ENCODE measurements at places on chromosomes 7 and 10.

GRCh38 chr10:122326385-122326784 lies 48.1 kb upstream of the PLEKHA1 start:
- DNase-seq = no peak

DNA sequence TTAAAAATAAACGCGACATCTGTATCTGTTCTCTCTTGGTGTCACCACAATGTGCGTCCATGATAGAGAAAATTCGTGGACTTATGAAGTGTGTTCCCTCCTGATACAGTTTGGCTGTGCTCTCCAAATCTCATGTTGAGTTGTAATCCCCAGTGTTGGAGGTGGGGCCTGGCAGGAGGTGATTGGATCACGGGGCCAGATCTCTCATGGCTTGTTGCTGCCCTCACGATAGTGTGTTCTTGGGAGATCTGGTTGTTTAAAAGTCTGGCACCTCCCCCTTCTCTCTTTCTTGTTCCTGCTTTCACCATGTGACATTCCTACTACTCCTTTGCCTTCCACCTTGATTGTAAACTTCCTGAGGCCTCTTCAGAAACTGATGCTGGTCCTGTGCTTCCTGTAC lies 229.4 kb upstream of the MYO3A start:
- no peak for DNase-seq

DNA sequence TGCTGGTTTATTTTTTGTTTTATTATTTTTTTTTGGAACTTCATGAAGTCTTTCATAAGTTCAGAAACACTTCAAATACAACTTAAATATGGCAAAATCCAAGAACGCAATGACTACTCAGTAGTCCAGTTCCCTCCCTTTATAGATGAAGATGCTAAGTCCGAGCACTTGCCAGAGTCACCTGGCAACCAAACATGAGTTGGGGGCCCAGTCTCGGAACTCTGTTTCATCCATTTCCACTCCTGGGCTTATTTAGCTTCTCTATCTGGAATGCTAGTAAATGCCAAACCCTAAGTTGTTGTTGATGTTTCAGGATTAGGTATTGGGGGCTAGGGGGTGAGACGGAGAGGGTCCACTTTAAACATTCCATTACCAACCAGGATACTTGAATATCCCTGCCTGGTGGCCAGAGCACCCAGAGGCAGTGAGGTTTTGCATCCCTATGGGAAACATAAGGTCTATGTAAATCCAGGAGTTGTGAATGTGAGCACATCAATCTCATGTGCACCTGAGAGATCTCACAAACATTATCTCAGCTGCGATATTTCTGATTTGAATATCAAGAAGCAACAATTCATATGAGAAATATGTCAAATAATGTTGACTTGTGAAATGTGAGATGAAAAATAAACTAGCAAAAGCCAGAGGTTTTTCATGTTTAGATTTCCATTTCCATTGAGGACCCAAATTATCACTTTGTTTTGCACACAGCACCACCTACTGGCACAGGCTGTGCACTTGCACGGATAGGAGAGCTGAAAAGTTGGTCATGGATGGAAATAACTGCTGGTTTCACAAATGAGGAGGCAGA lies 129.3 kb downstream of the PKD1L1 start:
- DNase-seq = peak; percentile 54

- DNase-seq = no peak
Measured at GRCh38 chr10:11604865-11605650, 6.4 kb downstream of the USP6NL start.

GRCh38 chr10:52249850-52250395 lies 64.2 kb upstream of the DKK1 start:
- no peak for DNase-seq

DNA sequence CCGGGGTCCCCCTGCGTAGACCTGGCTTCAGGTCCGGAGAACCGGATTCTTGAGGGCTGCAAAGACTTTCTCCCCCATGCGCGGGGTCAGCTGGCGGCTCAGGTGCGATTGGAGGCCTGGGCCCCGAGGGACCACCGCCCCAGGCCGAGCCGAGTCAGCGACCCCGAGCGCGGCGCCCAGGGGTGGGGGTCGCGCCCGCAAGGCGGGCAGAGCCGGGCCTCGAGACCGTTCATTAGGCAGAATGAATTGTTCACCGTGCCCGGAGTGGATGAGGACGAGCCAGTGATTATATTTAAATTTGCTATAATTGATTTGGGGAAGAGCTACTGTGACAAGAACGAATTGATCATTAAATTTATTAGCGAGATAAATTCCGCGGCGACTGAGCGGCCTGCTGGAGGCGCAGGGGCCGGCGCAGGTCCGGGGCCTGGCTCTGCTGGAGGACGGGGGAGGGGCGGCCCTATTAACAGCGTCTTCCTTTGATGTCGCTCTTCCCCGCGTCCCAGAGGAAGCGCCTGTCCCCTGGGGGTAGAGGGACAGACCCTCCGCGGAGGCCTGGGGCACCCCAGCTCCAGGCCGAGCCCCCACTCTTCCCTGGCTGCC lies 7.5 kb downstream of the MNX1 start:
- no peak for DNase-seq

DNA sequence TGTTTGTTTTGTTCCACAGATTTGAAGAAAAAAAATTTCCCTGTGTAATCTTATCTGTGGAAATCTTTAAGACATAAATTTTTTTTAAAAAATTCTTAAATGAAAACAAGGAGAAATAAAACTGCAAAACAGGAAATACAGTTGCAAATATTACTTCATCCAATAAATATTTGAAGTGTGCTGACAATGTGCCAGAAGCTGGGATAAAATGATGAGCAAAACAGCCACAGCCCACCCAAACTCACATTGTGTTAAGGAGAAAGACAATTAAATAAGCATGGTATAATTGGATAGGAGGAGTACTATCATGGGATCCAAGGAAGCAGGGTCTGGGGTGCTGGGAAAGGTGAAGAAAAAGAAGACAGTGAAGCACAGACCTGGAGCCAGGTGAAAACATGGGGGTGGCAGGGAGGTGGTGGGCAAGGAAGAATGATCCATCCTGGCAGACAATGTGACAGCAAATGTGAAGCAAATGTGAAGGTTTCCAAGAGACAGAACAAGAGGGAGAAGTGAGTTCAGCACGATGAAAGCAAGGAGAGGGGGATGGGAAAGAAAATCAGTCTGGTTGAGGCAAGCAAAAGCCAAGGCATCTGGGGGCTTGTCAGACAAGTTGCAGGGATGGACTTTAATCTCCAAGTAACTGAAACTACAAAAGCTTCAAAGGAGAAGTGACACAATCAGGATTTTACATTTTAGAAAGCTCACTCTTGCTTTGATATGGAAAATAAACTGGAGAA lies 135.9 kb downstream of the HIBADH start:
- no peak for DNase-seq

- DNase-seq = no peak
Measured at GRCh38 chr10:77825965-77826364, 100.6 kb downstream of the DLG5 start.

- DNase-seq = no peak
Measured at GRCh38 chr7:157205438-157205837, 66.7 kb downstream of the UBE3C start.

GRCh38 chr7:112192236-112193154 lies 13.7 kb downstream of the DOCK4 start:
- no peak for DNase-seq

DNA sequence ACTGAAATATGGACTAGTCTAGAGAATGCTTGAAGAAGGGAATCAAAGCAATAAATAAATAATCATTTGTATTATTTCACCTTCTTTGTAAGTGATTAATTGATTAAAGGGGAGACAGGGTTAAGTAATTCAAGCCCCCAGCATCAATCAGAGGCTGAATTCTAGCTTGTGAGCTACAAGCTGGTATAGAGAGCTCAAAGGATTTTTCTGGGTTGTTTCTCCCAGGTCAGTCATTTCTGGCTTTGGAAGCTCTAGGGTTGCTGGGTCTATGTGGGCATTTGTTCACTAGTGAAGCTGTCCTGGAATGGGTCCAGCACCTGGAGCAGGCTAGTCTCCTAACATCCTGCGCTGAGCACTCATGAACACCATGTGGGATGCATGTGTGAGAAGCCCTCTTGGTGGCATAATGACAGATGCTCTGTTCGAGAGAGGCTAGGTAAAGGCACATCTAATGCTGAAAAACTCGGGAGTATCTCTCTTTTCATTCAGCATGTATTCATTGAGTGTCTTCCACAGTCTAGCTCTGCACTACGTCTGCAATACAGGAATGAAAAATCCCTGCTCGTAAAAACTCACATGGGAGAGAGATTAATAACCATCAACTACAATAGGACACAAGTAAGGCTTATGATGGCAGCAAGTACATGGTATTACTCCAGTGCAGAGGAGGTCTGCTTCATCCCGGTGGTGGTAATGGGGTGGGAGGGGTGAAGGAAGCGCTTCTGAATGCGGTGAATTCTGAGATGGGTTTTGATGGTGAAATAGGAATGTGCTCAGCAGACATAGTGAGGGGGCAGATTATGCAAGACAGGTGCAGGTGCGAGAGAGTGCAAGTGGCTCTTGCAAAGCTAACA lies 68.0 kb upstream of the NRP1 start:
- DNase-seq = no peak

DNA sequence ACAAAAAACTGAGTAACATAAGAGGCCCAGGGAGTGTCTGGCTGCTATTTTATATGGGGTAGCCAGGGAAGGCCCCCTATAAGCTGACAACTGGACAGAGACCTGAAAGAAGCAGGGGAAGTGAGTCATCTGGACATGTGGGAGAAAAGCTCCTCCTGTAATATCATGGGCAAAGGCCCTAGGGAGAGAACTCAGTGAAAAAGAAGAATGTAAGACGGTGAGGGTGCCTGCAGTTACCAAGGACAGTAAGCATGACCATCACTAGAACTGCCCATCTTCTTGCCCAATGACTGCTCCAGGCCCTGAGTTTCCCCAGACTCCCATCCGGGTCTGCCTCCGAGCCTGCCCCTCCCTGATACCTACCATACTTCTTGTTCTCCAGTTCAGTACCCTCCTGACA lies 2.3 kb downstream of the ELMO1 start:
- DNase-seq = no peak

GRCh38 chr7:16881844-16882243 lies at the start of gene AGR3:
Gene AGR3 (minus strand): TSS chr7:16881983. CDS start chr7:16878618, 3,365 bp downstream.
- DNase-seq = no peak

DNA sequence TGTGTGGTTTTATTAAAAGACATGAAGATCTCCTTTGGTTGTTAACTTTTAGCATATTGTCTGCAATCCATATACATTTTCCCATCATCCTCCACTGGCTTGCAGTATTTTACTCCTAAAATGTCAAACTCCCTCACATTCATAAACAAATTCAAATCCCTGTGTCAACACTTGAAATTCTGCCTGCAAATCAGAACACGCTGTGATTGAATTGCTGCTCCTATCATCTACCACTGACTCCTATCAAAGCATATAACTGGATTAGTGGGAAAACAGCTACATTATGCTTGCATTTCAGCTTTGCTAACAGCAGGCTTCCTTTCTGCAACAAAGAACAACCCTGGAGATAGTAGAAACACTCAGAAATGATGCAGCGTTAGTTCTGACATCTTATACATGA lies 281.8 kb upstream of the HGF start:
- no peak for DNase-seq

DNA sequence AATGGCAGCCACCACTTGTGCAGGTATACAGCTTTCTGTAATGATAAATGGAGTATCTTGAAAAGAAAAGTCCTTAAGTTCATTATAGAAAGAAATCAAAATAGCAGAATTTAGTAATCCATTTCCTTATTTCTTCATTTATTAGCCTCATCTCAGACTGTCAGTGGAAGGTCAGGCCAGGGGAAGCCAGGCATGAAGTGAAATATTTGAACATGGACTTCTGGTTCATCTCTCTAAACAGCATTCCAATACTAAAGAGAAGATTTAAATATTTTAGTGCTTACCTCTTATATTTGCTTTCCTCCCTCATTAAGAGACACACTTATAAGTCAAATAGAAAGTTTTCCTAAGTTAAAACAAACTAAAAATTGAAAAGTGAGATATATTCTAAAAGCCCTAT lies 26.8 kb downstream of the TRDMT1 start:
- no peak for DNase-seq

Measured in prostate gland (tissue), 2 donors.